T-helper 9 cell (primary cell): ENCODE measurements at places on chromosomes 2 and 18.

DNA sequence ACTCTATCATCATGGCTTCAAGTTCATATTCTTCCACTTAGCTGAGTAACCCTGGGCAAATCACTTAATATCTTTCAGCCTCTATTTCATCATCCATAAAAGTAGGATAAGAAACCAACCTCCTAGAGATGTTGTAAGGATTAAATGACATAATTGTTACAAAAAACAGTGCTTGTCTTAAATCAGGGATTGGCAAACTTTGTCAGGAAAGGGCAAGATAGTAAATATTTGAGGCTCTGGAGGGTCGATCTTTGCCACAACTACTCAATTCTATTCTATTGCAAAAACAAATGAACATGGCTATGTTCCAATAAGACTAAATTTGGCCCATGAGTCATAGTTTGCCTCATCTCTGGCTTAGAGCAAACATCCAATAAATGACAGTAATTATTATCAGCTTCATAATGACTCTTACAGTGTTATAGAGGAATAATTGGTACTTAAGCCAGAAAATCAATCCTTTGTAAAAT lies 184.7 kb downstream of the SATB2 start:
- DNase-seq = no peak

- no peak for DNase-seq
Observed at GRCh38 chr2:239039479-239039861, 191.6 kb downstream of the TWIST2 start.

GRCh38 chr18:35508030-35508429 lies 10.3 kb upstream of the INO80C start:
- DNase-seq = no peak

- no peak for DNase-seq
Observed at GRCh38 chr2:200586644-200586975, 796 bp downstream of the AOX1 start.

DNA sequence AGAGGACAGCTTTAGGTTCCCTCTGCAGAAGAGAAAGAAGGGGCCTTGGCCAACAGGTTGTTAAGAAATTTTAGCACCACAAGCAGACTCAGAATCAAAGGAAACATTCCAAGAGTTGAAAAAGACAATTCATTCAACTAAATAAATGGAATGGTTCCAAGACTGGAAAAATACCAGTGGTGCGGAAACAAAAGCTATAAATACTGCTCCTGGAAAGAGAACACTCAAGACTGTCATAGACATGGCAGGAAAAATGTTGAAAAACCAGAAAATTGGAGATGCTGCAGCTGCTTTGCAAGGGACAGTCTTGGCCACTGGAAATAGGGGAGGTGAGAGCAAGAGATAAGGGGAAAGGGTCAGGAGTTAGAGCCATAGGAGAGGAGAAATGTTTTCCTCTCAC lies 312.7 kb upstream of the CYRIA start:
- DNase-seq = no peak

DNA sequence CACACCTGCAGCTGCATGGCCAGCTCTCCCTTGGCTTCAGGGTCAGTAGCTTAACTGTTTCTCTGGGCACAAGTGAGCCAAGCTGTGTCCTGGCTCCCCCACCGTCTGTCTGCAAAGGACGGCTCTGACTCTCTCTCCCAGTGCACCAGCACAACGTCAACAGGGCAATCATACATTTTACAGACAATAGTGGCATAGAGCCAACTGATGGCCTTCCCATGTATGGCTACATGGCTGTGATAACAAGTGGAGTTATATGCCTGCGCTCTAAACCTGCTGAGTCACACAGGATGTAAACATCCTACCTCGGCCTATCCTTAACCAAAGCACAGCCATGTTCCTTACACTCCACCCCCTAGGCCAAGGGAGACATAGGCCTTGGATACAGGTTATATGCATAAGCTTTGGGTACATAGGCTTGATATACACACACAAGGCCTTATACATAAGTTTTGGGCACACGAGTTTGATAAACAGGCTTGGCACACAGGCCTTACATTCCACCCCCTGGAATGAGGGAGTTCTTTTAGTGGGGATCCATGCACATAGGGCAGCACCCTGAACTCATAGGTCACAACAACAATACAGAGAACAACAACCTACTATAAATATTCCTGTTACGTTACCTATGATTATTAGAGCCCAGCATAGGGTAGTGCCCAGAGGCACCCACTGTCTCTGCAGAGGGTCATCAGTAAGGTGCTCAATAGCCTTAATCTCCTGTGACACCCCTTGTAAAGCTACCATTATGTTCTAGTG lies 17.7 kb downstream of the PHOSPHO2 start:
- DNase-seq = no peak

DNA sequence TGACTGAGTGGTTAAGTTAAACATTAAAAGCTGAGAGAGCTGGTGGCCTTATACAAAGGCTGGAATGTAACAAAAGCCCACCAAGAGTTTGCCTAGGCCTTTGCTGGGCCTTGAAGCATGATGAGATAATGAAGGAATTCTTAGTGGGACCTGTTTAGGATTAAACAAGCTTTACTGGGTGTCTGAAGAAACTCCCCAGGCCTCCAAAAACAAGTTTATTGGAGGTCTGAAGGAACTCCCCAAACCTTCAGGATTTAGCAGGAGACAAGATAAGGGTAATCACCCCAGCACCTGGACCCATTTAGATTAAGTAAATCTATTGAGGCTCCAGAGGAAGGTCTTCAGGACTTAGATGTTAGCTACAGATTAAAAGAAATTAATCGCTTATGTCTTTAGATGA lies 18.7 kb downstream of the PCARE start:
- no peak for DNase-seq

- no peak for DNase-seq
Observed at GRCh38 chr18:65380986-65381385, 369.8 kb upstream of the CDH7 start.

DNA sequence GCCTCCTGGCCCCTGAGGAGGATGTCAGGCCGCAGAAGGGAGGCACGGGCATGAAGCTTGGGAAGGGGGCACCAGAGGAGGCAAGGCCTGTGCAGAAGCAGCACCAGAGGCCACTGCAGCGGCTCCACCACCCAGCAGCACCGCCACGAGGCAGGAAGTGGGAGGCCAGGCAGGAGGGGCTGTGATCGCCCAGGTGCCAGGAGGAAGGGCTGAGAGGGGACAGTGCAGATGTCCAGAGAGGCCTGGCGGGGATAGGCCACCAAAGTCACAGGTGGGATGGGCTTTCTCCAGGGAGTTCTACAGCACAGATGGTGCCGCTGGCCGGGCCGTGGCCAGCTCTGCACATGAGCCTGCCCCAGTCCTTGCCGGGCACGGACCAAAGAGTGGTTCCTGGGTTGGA lies 6.0 kb upstream of the ALPI start:
- DNase-seq = no peak

- no peak for DNase-seq
Observed at GRCh38 chr2:219616550-219616949, 10.9 kb upstream of the SLC4A3 start.

- DNase-seq = no peak
Observed at GRCh38 chr18:27585602-27586173, 400.6 kb upstream of the CHST9 start.

GRCh38 chr2:28287256-28287915 lies 105.3 kb upstream of the FOSL2 start:
- no peak for DNase-seq

DNA sequence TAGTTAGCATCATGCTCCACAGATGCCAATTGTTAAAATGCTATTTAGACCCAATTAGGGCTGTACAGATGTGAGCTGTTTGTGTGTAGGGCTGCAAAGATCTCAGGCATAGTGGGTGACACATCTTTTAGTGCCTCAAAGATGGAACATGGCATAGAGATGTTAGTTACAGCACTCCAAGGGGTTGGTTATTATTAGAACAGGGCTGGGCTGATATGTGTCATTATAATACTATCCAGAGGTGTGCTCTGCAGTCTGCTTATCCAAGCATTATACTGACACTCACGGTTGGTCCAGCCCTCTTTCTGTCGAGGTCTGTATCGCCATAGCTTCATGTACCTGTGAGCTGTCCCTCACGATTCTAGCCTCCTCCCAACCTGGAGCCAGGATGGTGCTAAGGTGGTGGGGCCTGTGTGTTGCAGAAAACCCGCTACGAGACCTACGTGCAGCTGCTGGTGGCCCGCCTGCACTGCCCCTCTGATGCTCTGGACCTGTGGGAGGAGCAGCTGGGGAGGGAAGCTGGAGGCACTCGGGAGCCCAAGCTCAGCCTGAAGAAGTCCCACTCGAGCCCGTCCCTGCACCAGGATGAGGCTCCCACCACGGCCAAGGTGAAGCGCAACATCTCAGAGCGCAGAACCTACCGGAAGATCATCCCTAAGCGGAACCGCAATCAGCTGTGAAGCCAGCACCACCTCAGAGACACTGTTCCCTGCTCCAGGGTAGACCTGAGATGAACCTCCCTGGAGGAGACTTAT lies 27.1 kb downstream of the PSD4 start:
- DNase-seq = no peak

DNA sequence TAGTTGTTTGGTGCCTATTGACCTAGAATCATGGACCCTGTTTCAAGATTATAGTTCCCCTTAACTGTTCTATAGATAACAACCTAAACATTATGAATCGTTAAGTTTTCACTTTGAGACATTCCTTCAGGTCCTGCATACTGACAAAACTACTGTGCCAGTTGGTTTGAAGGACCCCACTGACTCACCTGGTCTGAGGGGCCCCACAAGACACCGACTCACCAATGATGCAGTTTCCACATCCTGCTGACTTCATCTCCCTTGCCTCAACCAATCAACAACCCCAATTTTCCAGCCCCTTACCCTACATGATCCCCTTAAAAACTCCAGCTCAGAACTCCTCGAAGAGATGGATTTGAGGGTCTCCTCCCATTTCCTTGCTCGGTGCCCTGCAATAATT lies 89.6 kb upstream of the CCDC141 start:
- DNase-seq = no peak

DNA sequence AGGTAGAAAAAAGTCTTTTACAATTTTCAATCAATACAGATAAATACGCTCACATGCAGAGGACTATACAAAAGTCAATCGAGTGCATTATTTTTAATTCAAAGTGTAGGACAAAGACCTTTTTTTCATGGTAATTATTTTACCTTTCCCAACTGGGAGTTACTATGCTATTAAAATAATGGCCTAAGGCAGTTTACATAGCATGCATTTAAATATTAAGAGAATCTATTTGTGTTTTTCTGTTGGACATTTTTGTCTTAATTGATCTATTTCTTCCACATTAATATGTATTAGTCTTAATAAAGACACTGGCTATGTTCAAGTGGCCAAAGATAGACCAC lies 130.2 kb upstream of the MAP3K20 start:
- DNase-seq = no peak

GRCh38 chr2:125033871-125034270 lies 1008.8 kb downstream of the CNTNAP5 start:
- no peak for DNase-seq

- DNase-seq = no peak
Observed at GRCh38 chr2:117618607-117619006, 195.9 kb upstream of the DDX18 start.

DNA sequence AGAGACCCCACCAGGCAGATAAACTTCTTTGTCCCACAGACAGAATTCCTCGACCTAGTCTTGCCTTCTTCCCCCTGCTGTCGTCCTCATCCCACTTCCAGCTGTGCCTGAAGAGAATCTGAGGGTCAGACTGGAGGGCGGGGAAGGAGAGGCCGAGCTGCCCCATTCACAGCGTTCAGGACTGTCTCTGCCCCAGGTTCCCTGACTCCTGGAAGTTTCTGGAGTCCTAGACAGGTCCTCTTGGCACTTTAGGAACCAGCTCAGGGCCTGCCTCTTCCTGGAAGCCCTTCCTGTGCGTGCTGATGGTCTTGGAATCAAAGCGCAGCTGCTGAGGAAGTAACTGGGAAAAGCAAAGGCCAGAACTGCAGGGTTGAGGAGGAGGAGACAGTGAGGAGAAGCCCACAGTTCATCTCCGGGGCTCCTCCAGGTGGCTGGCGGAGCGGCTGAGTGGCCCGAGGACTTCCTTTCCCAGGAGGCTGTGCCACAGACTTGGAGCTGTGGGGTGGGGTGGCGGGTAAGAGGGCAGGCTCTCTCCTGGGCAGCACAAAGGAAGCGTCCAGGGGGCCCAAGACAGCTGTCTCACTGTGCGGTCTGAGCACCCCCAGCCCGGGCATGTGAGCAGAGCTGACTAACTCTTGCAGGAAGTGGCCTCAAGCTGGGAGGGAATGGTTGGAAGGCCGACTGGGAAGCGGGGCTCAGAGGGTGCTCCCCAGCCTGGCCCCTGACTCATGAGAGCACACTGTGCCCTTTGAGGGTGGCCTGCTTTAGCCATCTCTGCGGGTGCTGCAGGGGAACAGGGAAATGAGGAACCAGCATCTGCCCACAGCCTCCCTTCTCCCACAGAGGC lies 39.5 kb downstream of the SDC1 start:
- DNase-seq = no peak

DNA sequence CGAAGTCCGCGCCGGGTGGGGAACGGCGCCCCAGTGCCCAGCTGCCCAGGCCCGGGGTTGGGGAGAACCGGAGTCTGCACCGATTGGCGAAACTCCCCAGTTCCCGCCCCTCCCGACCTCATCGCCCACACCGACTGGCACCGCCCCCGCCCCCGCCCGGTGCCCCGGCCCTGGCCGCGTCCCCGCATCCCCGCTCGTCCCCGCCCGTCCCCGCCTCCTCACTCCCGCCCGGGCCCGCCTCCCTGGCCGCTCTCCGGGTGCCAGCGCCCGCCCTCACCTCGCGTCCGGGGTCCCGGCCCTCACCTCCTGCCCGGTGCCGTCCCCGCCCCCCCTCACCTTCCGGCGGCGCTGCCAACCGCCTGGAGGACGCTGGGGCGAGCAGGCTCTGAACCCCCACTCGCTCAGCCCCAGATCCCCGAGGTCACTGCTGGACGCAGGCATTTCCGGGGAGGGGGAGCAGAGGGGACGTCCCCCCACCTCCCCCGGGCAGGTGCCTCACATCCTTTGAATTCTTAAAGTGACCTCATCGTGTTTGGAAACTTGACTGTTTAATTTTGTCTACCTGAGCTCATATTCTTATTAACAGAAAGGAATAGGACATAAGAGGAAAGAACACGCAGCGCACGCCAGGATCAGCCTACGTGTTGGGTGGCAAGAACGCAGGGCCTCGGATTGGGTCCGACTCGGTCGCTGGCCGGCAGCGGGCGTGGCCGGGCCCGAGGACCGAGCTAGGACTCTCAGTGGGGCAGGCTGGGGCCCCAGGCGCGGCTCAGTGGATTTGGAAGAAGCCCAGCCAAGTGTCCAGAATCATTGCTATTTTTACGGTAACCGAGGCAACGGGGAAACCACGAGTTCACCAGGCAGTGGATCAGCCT lies at the start of gene FAM110C:
Gene FAM110C, minus strand, starts transcription at position 35 of the 875 bp plus-strand sequence. CDS start 120 bp downstream, outside the sequence.
- peak; percentile 26 for DNase-seq

- DNase-seq = no peak
Observed at GRCh38 chr2:227163998-227164762, at the start of the genes COL4A3 and COL4A4. TSS of gene COL4A3 (plus strand) at chr2:227164624. CDS start at chr2:227164727, 103 bp downstream. TSS of gene COL4A4 (minus strand) at chr2:227164205. CDS start at chr2:227147483, 16,722 bp downstream.

GRCh38 chr2:233934524-233934923 lies 17.4 kb downstream of the TRPM8 start:
- DNase-seq = no peak

- no peak for DNase-seq
Observed at GRCh38 chr2:239211396-239212094, 189.3 kb downstream of the HDAC4 start.

DNA sequence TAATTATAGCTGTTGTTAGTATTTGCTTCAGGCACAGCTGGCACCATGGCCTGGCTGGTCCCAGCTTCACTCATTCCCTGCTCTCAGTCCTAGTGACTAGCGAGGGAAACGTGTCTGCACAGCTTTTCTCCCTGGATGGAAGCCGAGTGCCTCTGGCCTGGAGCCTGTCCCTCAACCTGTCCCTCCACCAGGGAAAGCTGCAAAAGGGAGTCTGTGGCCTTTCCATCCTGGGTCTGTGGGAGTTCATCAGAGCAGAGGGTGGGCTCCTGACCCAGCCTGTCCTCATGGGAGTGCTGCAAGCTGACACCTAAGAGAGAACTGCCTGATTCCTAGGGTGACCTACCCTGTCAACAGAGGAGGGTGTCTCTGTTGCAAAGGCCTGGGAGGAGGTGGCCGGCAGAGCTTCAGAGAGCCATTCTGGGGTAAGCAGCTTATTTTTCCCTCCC lies 118.3 kb downstream of the CAPN13 start:
- DNase-seq = no peak
